ENCODE measurements at places on chromosomes 1 and 21. TPM values are rescaled to one million over a fixed set of nuclear protein-coding genes. Genes with fewer than 3 reads are reported as not detected.

DNA sequence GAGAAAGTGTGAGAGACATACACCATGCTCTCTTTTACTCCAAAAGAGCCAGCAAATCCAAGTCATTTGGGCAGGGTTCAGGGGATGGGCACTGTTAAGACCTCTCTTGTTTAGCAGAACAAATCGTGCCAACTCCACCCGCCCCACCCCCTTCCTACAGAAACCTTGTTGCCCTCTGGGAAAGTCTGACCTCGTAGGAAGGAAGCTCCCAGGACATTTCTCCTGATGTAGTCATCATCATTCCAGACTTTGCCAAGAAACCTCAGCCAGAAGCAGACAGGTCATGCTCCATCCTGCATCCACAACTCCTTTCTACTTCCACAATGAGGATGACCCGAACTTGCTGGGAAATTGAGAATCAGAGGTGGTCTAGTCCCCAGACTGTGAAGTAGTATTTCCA lies 57.7 kb downstream of the UBE2T start:
- DNase-seq, result peak; percentile 64

- DNase-seq, result no peak
Observed at GRCh38 chr1:218942431-218942830, 231.2 kb upstream of the LYPLAL1 start.

- DNase-seq, result no peak
Observed at GRCh38 chr1:86739648-86740509, 35.5 kb downstream of the SH3GLB1 start.

- no peak for DNase-seq
Observed at GRCh38 chr1:10788592-10789006, 7.8 kb downstream of the CASZ1 start.

GRCh38 chr21:46324390-46325072 lies 575 bp downstream of the PCNT start:
- no peak for DNase-seq

DNA sequence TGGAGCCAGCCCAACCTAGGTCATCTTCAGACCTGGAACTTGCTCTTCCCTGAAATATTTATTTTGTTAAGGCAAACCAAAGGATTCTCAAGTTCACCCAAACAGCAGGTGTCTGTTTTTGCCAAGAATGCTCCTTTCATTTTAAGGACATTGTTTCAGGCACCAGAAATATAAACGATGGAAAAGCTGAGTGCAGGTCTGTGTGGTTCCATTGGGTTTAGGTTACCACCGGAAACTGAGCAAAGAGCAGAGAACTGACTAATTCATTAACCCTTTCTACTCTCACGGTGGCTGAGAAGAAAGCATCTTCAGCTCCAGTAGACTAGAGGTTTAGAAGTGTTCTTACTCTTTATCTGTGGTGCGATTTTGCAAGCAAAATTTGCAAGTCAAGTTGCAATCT lies 38.0 kb upstream of the ZC3H11B start:
- no peak for DNase-seq

DNA sequence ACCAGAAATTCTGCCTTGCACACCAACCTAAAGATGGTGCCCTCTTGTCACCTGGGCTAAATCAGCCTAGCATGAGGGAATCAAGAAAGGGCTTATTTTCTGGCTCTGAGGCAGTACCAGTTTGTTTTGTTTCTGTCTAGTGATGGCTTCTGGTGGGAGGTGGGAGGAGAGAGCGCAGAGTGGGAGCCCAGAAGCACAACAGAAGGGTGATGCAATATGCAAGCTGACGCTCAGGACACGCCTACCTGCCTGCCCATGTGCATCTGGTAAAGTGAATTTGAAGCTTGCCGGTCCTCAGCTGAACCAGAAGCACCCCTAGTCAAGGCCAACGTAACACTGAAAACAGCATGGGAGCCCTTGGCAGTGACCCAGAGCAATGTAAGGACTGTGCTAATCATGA lies 138.4 kb upstream of the TIAM1 start:
- no peak for DNase-seq

- DNase-seq, result no peak
Observed at GRCh38 chr1:237681210-237681609, 209.5 kb downstream of the ZP4 start.

DNA sequence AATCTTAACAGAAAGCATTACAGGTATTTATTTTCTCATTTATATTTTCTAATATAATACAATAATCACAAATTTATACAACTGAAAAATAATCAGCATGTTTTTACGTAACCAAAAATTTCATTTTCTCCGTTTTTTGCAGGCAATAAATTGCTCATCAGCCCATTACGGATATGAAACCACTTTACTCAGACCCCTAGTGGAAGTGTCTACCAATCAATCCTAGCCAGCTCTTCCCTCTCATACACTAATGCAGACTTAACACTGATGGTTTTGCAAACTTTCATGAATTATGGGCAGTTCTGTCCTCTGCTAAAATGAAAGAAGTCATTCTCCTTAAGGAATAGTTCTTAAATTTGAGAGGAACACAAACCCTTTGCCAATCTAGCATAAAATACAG lies 124.7 kb downstream of the EIF4G3 start:
- DNase-seq, result no peak

- DNase-seq, result no peak
Observed at GRCh38 chr1:3183411-3183810, 114.4 kb downstream of the PRDM16 start.

DNA sequence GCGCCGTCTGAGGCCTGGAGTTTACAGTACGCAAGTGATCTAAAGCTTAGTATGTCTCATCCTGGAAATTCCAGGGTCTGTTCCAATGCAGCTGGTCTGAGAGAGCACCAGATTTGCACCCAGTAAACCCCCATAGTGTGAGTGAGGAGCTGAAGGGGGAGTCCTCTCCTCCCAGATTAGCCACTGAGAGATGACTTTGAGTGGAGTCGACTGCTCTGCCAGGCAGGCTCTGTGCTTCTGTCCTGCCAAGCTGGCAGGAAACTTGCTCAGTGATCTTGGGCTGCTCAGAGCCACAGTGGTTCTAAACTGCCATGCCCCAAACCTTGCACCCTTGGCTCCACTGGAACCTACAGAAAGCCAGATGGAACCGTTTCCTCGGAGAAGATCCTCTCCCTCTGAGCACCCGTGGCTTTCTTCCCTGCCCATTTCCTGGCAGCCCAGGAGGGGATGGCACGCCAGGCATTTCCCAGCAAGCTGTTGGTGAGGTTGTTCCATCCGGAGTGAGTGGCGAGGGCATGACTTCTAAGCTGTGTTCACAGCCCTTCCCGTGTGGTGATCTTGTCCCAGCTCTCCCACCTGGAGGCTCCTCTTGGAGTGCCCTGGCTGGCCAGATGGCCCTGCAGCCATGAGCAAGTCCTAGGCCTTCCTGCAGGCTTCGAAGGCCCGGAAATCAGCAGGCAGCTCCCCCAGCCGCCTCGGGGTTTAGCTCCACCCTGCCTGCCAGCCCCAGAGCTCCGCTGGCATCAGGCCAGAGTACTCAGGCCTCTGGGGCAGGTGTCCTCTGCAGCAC lies 125.9 kb upstream of the VAMP3 start:
- DNase-seq, result no peak

The SNX7 gene
- 23.4 TPM for total RNA-seq

The CENPL gene
- total RNA-seq, result 6.6 TPM

The GALNT2 gene
- total RNA-seq, result 57.0 TPM

The SUSD4 gene
- 1.8 TPM for total RNA-seq

The MR1 gene
- 2.5 TPM for total RNA-seq
